ENCODE measurements at places on chromosomes 12 and 14.
A peak's percentile ranks its signal among the peaks of the same experiment; 100 is the strongest.

- no peak for DNase-seq
Measured at GRCh38 chr14:21043974-21044618, 1.9 kb downstream of the RNASE7 start.

- no peak for DNase-seq
Measured at GRCh38 chr12:102806110-102806509, 110.9 kb downstream of the PAH start.

- DNase-seq = no peak
Measured at GRCh38 chr14:95585953-95586620, 51.2 kb downstream of the GLRX5 start.

GRCh38 chr12:95762123-95762785, 28.3 kb downstream of the NTN4 start:
- no peak for DNase-seq

DNA sequence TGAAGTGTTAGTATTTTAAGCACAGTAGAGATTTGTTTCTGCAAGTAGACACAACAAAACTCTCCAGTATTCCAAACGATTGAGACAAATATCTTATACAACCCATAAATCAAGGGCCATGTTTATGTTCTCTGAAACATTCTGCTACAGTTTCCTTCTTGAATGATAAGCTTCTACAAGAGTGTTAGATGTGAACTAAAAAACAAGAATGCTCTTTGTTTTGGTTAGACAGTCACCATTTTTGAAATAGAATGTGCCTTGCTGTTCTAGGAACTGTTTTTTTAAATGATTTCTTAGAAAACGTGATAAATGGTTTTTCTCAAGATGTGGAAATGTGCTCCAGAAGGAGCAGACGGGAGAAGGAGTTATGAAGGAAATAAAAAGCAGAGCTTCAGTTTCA, 1656.3 kb upstream of the FLRT2 start:
- no peak for DNase-seq

DNA sequence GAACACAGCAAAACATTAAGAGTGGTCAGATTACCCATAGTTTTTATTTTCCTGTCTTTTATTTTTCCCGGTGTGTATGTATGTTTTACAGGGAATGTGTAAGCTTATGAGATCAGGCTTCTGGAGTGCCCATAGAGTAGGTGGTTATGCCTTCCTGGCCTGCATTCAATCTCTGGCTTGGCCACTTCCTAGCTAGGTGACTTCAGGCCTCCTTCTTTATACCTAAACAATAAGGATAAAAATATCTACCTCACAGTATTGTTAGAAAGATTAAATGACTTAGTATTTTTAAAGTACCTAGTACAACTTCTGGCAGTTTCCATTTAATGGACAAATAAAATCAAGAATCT, 42.4 kb downstream of the ITPR2 start:
- no peak for DNase-seq

DNA sequence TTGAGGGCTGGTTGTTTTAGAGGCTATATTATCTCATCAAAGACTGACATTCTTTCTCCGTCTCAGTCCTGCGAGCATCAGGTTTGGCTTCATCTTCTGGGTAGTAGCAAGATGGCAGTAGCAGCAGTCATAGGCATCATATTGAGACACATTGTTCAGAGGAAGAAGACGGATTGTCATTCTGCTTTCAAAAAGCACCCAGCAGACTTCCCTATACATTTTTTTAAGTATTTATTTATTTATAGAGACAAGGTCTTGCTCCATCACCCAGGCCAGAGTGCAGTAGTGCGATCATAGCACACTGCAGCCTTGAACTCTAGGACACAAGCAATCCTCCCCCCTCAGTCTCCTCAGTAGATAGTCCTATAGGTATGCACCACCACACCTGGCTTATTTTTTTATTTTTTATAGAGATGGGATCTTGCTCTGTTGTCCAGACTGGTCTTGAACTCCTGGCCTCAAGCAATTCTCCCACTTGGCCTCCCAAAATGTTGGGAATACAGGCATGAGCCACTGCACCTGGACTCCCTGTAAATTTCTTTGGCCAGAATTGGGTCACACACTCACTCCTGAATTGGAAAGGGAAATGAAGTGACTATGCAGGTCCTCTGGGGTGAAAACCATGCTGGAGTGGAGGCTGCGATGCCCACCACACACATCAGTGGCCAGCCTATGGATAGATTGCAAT, 125.4 kb downstream of the SLC38A6 start:
- no peak for DNase-seq

DNA sequence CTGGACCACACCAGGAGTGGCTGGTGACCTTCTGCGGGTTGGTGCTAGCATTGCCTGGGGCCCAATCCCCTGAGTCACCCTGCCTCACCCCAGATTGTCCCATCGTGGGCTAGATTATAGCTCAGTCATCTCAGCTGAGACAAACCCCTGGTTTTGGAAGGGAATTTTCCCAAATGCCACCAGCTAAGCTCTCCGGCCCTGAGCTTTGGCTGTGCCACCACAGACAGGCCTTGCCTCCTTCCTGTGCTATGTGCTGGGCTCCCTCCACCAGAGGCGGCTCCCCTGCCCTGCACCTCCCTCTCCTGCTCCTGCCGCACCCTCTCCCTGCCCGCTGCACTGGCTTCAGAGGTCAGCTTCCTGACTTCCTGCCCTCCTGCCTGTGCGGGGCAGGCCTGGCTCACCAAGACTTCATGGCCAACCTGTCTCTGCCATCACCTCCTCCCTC, 196.3 kb downstream of the TSPAN9 start:
- no peak for DNase-seq

GRCh38 chr12:105856048-105856405, 282.7 kb downstream of the NUAK1 start:
- no peak for DNase-seq

GRCh38 chr14:73761618-73762355, 47.6 kb upstream of the PNMA1 start:
- no peak for DNase-seq

- peak; percentile 81 for DNase-seq
Measured at GRCh38 chr14:55373784-55374705, 37.6 kb downstream of the ATG14 start.

GRCh38 chr14:35384455-35385041, 20.0 kb downstream of the NFKBIA start:
- no peak for DNase-seq
